ENCODE measurements at places on chromosomes 1 and 21.

- no peak for DNase-seq
These were observed 502.6 kb downstream of the KIF26B start for GRCh38 chr1:245657371-245657770.

DNA sequence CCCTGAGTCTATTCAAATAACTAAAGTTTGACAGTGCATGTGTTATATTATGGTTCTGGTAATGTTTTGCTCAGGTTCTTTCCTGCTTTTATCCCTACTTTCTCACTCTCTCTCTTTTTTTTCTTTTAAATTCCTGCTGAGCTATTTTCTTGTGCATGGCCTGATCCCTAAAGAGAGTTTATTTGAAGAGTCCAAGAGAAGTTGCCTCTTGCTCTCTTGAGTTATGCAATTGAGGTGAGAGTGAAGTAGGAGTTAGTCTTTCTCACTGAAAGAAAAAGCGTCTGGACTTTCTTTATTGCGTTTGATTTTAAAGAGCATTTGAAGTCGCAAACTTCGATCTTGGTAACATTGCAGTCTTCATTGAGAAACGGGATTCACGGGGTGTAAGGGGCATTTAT lies 136.2 kb upstream of the RAVER2 start:
- DNase-seq, result no peak

- DNase-seq, result no peak
These were observed 92.1 kb downstream of the WDR3 start for GRCh38 chr1:118021668-118022067.

- no peak for DNase-seq
These were observed 79.6 kb downstream of the UCHL5 start for GRCh38 chr1:192979542-192979941.

- DNase-seq, result peak; percentile 70
These were observed 12.6 kb upstream of the TNFRSF14 start for GRCh38 chr1:2543543-2544092.

DNA sequence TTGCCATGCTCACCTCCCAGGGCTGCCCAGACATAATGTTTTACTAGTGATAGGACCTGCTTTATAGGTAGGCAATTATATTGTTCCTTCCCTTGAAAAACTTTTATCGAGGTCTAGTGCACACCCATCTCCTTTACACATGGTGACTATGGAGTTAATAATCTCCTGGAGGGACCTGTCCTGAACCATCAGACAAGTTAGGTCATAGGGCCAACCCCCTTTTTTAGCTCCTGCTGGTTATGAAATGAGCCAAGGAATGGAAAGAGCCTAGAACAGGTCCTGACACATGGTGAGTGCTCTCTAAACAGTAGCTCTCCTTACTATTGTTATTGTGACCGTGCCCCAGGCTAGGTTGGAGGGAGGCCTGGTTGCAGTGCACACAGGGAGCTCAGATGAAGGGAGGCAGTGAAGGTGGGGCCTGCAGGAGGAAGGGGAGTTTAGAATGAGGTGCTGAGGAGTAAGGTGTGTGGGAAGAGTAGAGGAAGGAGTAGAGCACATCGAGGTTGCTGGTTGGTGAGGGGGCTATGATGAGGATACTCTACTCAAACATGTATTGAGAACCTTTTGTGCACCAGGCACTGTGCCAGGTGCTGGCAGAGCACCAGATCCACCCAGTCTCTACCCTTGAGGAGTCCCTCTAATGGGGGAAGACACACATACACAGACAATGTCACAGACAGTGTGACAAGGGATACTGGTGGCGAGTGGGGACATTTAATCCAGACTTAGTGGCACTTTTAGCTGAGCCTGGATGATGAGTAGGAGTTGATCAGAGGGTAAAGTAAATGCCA lies 14.1 kb upstream of the LMNA start:
- no peak for DNase-seq

GRCh38 chr21:35368326-35368725 lies 319.2 kb upstream of the RUNX1 start:
- no peak for DNase-seq

GRCh38 chr1:214801191-214801590 lies 198.2 kb downstream of the CENPF start:
- no peak for DNase-seq

DNA sequence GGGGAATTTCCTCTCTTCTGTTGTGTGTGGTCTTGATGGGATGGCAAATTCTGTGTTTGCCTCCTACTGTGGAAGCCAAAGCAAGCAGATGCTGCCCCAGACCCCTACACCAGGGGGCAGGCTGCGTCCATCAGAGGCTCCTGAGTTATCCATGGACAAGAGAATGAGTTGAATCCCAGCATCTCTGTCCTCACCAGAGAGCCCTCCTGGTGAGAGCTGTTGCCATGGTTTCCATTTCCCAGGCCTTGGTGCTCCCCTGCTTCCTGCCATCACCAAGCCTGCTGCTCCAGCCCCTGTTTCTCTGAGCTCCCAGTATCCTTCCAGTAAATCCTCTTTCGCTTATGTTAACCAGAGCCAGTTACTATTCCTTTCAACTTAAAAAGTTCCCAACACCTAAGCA lies 20.4 kb upstream of the GNG12 start:
- no peak for DNase-seq

GRCh38 chr1:110501488-110502132 lies 17.4 kb downstream of the KCNA10 start:
- no peak for DNase-seq

- DNase-seq, result no peak
These were observed 1.1 kb downstream of the USP48 start for GRCh38 chr1:21781815-21782348.

DNA sequence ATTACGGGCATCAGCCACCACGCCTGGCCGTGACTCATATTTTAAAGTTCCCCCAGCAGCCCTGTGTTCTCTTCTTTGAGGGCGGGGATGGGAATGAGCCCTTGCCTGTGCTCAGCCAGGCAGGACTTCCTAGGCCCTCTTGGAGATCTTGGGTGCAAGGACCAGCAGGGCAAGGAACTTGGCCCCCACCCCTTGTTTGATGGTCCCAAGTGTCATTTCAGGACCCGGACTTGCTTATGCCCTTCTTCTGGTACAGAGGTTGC lies 9.3 kb downstream of the RASSF5 start:
- no peak for DNase-seq

DNA sequence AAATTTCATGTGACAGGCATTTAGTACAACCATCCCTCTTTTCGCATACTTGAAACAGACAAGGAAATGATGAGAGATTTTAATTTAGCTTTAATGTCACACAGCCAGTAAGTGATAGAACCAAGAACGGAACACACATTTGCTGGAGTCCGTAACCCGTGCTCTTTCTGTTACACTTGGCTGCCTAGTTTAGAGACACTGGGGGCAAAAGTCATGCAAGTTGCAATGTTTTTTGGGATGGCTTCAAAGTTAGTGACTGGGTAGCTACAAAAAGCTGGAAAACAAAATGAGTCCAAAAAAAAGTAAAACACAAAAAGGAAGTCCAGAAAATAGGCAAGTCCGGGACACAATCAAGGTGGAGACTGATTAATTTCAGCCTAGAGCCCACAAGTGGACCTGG lies 5.9 kb downstream of the NID1 start:
- no peak for DNase-seq

GRCh38 chr1:223716302-223716862 lies 4.0 kb downstream of the CAPN2 start:
- DNase-seq, result peak; percentile 73

- DNase-seq, result no peak
These were observed 10.1 kb upstream of the NTPCR start for GRCh38 chr1:232940262-232940661.

- DNase-seq, result no peak
These were observed 328 bp downstream of the MYCL start for GRCh38 chr1:39901464-39901713.

Data from CD4-positive, alpha-beta T cell treated with Interleukin-17A for 4 hours (primary cell).